ENCODE measurements at places on chromosomes 5 and 9.

DNA sequence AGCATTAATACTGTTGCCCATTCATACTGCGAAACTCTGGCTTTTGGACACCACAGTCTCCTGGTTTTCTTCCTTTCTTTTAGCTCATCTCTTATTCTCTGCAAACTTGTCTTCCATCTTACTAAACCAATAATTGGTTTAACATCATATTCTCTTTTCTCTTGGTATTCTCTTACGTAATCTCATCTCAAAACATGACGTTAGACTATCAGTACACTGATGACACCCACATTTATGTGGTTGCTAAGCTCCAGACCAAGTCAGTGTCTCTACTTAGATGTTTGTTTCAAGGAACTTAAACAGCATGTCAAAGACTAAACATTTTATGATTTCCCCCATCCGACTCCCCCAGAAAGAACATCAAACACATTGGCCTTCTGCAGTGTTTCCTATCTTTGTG is 2.1 kb downstream of the PRRC1 start:
- DNase-seq: no peak

DNA sequence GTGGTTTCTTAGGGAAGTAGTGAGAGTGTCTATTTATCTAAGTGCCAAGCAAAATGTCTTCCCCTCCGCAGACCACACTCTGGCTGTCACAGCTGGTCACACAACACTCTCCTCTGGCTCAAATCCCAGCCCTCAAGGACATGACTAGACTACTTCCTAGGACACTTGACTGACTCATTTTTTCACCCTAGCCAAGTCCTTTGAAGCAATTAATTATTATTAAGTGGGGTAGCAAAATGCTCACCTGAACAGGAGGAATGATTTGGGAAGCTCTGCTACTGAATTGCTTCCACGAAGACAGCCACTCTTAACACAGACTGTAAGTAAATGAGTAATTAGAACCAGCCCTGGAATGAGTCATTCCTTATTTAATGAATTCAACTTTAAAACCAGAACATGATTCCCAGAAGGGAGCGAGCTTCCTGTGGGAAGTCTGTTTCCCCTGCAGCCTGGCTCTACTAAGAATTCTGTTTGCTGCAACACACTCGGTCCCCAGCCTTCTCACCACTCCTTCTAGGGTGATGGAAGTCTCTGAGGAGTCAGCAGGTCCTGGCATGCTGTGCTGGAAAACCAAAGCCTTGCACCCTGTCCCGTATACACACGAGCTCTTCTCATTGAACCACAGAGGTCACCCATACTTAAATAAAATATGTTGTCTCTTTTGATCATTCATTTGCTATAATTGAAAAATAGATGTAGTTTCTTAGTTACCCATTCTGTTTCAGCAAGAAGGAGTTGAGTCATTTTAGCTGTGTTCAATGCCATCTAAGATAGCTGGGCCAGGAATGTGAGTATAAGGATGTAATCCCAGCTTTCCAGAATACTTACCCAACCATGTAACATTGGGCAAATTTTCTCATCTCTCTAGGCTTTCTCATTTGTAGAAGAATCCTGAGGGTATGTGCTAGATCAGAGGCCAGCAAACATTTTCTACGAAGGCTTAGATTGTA is 218.6 kb upstream of the RASEF start:
- no peak for DNase-seq

GRCh38 chr5:168737066-168737465 is 157.9 kb upstream of the PANK3 start:
- no peak for DNase-seq

- DNase-seq: no peak
These were observed 79.0 kb downstream of the GLDC start for GRCh38 chr9:6566409-6567139.

GRCh38 chr9:105993116-105993854 is 298.9 kb downstream of the TMEM38B start:
- DNase-seq: no peak

GRCh38 chr5:121366515-121366914 is 485.2 kb upstream of the FTMT start:
- no peak for DNase-seq

GRCh38 chr9:114259798-114260523 is 62.9 kb upstream of the ORM1 start:
- DNase-seq: no peak

- DNase-seq: no peak
These were observed 1365.3 kb upstream of the WWC1 start for GRCh38 chr5:166926138-166926537.

- DNase-seq: no peak
These were observed 652.1 kb downstream of the TLE4 start for GRCh38 chr9:80223897-80224296.

DNA sequence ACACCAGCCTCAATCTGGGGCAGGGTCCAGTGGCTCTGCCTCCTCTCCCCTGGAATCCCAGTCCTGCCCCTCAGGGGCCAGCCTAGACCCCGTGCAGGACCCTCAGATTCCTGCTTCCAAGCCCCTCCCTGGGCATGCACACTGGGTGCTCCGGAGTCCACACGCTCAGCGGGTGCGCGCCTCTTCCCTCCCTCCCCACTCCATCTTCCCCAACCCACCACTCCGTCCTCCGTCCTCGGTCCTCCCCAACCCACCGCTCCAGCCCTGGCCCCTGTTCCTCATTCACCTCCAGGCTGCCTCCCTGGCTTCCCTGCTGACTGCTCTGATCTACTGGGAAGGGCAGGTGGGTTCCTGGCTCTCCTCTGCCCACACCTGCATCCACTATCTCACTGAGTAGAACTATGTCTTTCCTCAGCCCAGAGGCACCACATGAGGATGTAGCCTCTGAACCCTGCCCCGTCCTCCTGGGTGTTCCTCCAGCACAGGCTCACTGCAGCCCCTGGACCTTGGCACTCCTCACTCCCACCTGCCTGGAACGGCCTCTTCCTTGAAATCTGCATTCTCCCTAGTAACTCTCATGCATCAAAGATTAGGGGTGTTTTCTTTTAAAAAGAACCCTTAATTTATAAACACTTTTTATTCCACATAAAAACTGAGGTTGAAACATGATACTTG is 92.8 kb downstream of the CAMSAP1 start:
- DNase-seq: no peak

DNA sequence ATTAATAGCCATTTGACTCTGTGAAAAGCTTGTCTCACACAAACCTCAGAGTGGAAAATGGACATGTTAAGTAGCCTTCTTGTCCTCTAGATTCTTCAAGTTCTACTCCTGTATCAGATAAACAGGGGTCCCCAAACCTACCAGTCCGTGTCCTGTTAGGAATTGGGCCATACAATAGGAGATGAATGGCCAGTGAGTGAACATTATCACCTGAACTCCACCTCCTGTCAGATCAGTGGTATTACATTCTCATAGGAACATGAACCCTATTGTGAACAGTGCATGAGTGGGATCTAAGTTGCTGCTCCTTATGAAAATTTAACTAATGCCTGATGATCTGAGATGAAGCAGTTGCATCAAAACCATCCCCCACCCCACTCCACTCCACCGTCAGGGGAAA is 136.3 kb downstream of the TMEM232 start:
- no peak for DNase-seq

DNA sequence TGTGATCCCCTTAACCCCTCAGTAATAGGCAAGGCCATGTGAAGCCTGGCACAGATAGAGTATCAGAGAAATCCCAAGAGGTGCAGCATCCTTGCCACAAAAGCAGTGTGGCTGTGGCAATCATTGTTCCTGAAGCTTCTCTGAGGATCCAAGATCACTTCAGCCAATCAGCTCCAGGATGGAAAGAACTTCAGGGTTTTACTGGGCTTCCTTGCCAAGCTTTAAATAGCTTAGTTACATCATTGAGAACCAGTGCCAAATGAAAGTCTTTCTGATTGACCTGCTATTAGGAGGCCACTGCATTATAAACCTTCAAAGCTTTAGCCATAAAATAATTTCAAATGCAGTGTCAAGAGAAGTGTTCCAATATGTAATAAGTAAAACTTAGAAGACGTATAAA is 430.6 kb downstream of the PIK3R1 start:
- DNase-seq: no peak

- DNase-seq: no peak
These were observed 43.9 kb downstream of the MAP1B start for GRCh38 chr5:72151169-72151568.

- DNase-seq: peak; percentile 76
These were observed 31.6 kb downstream of the TNFSF8 start for GRCh38 chr9:114898741-114899140.

GRCh38 chr5:2149195-2149539 is 266.4 kb upstream of the IRX4 start:
- no peak for DNase-seq

GRCh38 chr5:14339468-14339867 is 196.3 kb downstream of the TRIO start:
- DNase-seq: no peak

DNA sequence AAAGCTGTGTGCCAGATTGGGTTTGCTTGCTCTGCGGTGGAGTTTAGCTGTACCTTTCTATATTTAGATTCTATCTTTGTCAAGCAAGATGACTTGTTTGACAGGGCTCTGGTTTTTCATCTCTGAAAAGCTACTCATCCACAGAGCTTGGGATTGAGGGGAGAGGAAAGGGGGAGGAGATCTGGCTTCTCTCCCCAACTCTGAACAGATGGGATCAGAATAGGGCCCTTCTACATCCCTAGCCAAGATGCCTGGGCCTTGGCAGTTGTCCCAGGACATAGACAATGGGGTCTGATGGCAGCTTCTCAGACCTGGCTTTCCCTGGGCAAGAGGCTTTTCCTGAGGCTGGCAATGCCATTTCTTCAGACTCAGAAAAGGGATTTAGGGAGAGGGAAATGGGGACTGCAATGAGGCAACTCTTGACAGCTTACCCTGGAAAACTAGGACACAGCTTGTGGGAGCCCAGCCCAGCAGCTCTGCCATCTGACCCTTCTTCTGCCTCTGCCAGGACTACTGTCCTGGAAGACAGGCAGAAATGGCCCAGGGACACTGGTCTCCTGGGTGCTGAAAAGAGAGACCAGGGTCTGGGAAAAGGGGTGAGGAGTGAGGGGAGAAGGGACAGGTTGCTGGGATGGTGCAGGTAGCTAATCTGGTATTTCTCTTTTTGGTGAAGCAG is 50.2 kb upstream of the ASTN2 start:
- no peak for DNase-seq

DNA sequence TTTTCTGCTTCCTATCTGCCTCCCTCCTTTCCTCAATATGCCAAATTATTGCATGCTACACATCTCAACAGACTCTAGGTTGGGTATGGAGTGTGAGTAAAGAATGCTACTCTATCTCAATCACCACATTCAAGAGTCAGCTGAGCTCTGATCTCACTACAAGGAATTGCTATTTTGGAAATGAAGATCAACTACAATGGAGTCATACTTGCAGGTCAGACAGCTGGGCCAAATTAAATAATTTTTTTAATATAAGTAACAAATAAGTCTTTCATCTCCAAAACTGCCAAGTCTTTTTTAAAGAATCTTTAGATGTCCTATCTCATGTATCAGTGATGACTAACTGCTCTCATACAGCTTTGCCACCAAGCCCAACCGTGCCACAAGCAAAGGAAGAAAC is 64.0 kb downstream of the DEPDC1B start:
- no peak for DNase-seq

DNA sequence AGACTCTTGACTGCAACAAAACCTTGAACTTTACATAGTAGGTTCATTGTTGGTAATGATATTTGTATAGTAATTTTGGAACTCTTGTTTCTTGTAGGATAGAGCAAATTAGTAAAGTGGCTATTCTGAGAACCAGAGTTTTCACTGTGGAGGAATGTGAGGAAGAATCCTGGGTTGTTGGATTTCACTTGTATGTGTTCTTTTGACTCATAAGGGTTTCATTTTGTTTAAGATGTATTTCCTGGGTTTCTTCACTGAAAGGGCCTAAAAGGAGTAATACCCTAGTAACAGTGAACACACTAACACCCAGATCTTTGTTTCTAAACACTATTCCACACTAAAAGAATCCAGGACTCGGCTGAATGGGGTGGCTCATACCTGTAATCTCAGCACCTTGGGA is 20.1 kb downstream of the TTC1 start:
- no peak for DNase-seq

GRCh38 chr9:124452326-124452725 is 2.1 kb downstream of the ADGRD2 start:
- no peak for DNase-seq

GRCh38 chr5:160462167-160462566 is 40.5 kb downstream of the PTTG1 start:
- no peak for DNase-seq

GRCh38 chr5:91865915-91866314 is 482.8 kb upstream of the ARRDC3 start:
- no peak for DNase-seq

- DNase-seq: no peak
These were observed at the start of gene MEF2C for GRCh38 chr5:88883059-88883835. TSS of gene MEF2C (minus strand) at chr5:88883184. CDS start at chr5:88823788, 59,396 bp downstream.

GRCh38 chr9:13555989-13556500 is 276.6 kb upstream of the MPDZ start:
- no peak for DNase-seq

DNA sequence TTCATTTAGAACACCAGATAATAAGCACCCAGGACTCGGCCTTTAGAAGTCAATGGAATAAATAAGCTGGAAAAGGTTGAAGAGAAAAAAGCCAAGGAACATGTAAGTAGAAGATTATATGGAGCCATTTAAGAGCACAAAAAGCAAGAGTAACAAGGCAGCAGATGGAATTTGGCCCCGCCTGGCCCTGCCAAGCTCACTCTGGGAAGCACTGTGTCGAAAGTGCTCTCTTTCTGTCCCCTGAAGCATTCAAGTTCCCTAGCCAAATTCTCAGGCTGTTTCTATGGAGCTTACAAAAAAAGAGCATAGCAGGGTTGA is 73.0 kb upstream of the GPR151 start:
- no peak for DNase-seq

DNA sequence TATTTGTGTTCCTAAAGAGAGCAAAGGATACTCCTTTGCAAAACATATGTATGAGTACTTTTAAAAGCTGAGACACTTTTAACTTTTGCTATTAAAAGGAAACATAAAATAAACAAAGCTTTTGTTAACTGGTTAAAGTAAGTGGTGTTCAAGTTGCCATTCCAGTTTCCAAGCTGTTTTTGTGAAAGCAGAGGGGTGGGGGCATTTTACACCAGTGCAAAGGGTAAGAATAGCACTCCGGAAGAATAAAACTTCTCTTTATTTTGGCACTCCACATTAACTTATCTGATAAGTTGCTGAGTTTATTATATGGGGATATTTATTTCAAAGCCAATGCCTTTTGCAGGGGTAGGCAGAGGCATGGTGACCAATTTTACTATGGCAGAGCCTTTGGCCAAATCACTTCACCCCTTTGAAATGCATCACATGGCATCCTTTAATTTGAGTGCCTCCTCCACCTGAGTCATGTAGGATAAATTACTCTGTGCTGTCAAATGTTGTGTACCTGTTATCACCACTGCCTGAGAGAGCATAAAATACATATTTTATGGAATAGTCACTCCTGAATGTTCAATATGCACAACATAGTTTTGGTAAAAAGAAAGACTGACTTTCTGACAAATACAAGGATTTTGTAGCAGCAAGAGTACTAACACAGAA is 62.9 kb downstream of the MLLT3 start:
- DNase-seq: no peak

GRCh38 chr9:133980864-133981588 is 11.1 kb downstream of the VAV2 start:
- no peak for DNase-seq

- DNase-seq: no peak
These were observed 42.0 kb downstream of the THBS4 start for GRCh38 chr5:80077051-80077714.
